ENCODE measurements at places on chromosomes 16 and 17. TPM values are rescaled to one million over a fixed set of nuclear protein-coding genes. Genes with fewer than 3 reads are reported as not detected.

The SPATA20 gene
- total RNA-seq, result 14.1 TPM

The SLC25A11 gene
- total RNA-seq, result 49.5 TPM

The BAHCC1 gene
- not detected for total RNA-seq

The TP53TG3C gene
- not detected for total RNA-seq

The CCDC200 gene
- total RNA-seq, result 2.1 TPM

The SLC16A11 gene
- 1.2 TPM for total RNA-seq

The BRICD5 gene
- total RNA-seq, result 32.4 TPM

The FTSJ3 gene
- 62.2 TPM for total RNA-seq

The RNFT1 gene
- total RNA-seq, result 40.3 TPM

The RHBDL3 gene
- total RNA-seq, result not detected

The MT4 gene
- not detected for total RNA-seq

The GJD3 gene
- total RNA-seq, result not detected

The C17orf50 gene
- not detected for total RNA-seq

The RND2 gene
- 0.29 TPM for total RNA-seq

The OTOP3 gene
- not detected for total RNA-seq

The SLC6A2 gene
- not detected for total RNA-seq

The VPS4A gene
- total RNA-seq, result 46.7 TPM

The KRT15 gene
- total RNA-seq, result not detected

The G6PC1 gene
- not detected for total RNA-seq

The FLOT2 gene
- total RNA-seq, result 216 TPM

The PROCA1 gene
- 17.4 TPM for total RNA-seq

The NQO1 gene
- 4.8 TPM for total RNA-seq

The PERCC1 gene
- 0.50 TPM for total RNA-seq

The CIITA gene
- total RNA-seq, result 1.6 TPM

The HNF1B gene
- total RNA-seq, result not detected

The SKAP1 gene
- total RNA-seq, result 83.4 TPM

The NUDT16L1 gene
- 52.4 TPM for total RNA-seq

The KRTAP4-8 gene
- not detected for total RNA-seq

The ASB16 gene
- total RNA-seq, result not detected

The CDH5 gene
- total RNA-seq, result not detected

The UTS2R gene
- not detected for total RNA-seq

The KRT31 gene
- total RNA-seq, result not detected

The OTOP2 gene
- not detected for total RNA-seq

The SPATA22 gene
- total RNA-seq, result not detected

The HES7 gene
- not detected for total RNA-seq

All from CD4-positive, alpha-beta memory T cell (primary cell).